ENCODE measurements at places on chromosomes 1 and 21.

GRCh38 chr21:28627691-28628090, 365.0 kb downstream of the LTN1 start:
- no peak for DNase-seq

GRCh38 chr1:174060090-174060489, 37.9 kb upstream of the RC3H1 start:
- no peak for DNase-seq

- DNase-seq, result peak; percentile 57
These were observed 9.9 kb upstream of the PAQR6 start for GRCh38 chr1:156257711-156258110.

- no peak for DNase-seq
These were observed 765 bp upstream of the VPS45 start for GRCh38 chr1:150066838-150067183.

GRCh38 chr1:219699870-219700269, 87.0 kb upstream of the ZC3H11B start:
- no peak for DNase-seq

- no peak for DNase-seq
These were observed 135.3 kb upstream of the IRF2BP2 start for GRCh38 chr1:234745276-234745675.

- no peak for DNase-seq
These were observed 6.6 kb upstream of the ADORA3 start for GRCh38 chr1:111509997-111510375.

DNA sequence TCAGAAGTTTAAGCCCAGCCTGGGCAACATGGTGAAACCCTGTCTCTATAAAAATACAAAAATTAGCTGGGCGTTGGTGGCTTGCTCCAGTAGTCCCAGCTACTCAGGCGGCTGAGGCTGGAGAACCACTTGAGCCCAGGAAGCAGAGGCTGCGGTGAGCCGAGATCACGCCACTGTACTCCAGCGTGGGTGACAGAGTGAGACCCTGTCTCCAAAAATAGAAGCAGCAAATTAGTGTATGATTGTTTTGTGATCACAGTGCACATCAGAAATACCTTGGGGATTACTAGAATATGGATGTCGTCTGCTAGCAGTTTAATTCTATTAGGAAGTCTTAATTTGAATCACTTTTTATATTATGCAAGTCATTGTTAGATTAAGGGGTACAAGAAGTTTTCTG, 59.0 kb downstream of the ZBTB17 start:
- DNase-seq, result no peak

- no peak for DNase-seq
These were observed 14.1 kb upstream of the ZNF436 start for GRCh38 chr1:23383577-23384311.

GRCh38 chr1:58929671-58930325, 146.0 kb upstream of the JUN start:
- no peak for DNase-seq

GRCh38 chr1:26168410-26169197, at the start of gene C1orf232:
Gene C1orf232 (minus strand): TSS chr1:26168963. CDS start chr1:26168499, 464 bp downstream.
- DNase-seq, result no peak

- DNase-seq, result no peak
These were observed 46.8 kb downstream of the ADAMTS5 start for GRCh38 chr21:26920055-26920454.
